ENCODE measurements at places on chromosomes 11 and 22.

- DNase-seq: no peak
Measured at GRCh38 chr11:113313601-113314000, 782 bp upstream of the TTC12 start.

- no peak for DNase-seq
Measured at GRCh38 chr11:56271092-56271491, 2.9 kb upstream of the OR5T1 start.

DNA sequence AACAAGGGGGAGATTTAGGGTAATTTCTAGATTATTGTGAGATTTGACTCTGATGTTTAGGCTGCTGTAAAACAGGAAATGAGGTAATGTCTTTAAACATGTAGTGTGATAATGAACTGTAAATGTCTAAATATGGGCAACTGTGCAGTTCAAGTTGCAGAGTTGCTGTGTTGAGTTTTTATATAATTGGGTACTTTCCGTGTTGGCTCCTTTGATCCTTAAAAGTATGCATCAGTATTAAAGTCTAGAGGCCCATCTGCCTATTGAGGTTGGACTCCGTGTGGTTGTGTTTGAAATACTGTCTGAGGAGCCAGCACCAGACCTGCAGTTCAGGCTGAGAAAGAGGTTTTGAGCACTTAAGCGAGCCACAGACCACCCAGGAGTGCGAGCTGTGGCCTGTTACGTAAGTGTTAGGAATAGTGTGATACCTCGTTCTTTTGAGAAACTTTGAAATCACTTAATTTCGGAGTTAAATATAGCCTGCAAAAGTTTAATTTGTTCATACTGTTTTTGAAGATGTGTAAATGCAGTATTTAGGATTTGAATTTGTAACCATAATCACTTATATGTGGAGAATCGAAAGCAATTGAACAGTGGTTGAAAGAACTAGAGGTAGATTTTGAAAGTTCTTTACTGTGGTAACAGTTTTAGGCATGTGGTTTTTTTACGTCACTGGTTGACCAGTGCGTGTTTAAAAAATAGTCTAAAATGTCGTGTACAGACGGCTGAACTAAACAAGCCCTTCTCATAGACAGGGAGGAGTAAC is 9.0 kb downstream of the FAM118A start:
- DNase-seq: no peak

- no peak for DNase-seq
Measured at GRCh38 chr11:2229713-2230297, 40.6 kb downstream of the ASCL2 start.

- DNase-seq: no peak
Measured at GRCh38 chr22:48297296-48297695, 1530.4 kb downstream of the BRD1 start.

DNA sequence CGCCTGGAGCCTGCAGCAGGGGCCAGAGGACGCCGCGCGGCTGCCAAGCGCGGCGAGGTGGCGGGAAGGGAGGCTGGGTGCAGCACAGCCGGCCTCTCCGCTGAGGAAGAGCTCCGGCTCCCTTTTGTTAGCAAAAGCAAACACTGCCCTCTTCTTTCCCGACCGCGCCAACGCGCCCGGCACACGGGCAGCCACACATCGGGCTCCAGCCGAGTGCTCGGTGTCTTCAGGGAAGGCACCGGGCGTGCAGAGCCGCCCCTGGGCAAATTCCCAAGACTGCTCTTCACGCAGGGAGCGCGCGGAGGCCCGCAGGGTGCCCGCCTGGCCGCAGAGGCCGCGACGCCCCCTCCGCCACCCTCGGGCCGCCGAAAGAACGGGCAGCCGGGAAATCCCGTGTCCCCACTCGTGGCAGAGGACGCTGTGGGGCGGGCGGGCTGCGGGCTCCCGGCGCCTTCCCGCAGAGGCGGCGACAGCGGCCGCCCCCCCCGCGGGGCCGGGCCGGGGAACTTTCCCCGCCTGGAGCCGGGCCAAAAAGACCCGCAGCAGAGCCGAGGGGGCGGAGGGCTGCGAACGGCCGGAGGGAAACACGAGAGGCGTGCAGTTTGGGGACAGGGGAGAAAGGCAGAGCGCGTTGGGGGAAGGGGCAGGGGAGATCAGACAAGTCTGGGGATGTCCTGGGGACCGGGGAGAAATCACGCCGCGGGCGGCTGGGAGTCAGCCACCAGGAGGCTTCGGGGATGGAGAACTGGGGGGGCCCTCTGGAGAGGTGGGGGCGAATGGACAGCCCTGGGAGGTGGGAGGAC is 931 bp downstream of the CADM1 start:
- no peak for DNase-seq

DNA sequence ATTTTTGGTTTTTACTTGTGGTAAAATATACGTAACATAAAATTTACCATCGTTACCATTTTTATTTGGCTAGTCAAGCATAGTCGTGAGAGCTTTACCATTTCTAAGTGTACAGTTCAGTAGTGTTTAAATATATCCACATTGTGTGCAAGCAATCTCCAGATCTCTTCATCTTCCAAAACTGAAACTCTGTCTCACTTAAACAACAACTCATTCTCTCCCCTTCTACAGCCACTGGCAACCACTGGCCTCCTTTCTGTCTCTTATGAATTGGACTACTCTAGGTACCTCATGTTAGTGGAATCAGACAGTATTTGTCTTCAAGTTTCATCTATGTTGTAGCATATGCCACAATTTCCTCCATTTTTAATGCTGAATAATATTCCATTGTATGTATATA is 37.4 kb downstream of the SMC1B start:
- DNase-seq: no peak

- no peak for DNase-seq
Measured at GRCh38 chr11:28514391-28514790, 406.2 kb downstream of the METTL15 start.

DNA sequence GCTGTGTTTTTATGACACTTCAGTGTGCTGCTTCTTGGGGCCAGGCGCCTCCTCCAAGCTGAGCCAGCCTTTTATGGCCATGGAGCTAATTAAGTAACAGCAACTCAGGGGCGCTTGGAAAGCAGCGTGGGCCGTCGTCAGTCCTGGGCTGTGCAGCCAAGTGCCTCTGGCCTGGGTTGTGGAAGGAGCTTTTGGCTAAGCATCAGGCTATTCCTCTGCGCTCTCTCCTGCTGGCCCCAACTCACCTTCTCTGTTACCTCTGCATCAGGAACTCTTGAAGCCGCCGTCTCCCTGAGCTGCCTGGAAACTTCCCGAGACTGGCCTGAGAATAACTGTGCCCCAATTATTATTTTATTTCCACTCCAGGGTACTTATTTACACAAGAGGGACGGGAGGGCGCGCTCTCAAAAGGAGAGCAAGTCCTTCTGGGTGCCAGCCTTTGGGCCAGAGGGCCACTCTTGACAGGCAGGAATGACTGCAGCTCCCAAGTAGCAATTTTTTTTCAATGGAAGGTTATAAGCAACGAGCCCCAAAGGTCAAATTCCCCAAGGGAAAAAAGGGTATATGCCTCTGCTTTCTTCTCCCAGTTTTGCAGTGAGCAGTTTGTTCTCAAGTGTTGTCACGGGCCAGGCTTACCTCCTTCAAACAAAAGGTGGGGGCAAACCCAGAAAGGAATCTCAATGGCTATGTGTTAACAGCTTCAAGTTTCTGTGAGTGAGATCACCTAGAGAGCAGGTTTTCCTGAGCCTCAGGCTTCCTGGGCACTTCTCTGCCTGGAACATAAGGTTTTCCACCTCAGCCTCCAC is 38.5 kb upstream of the NAV2 start:
- peak; percentile 41 for DNase-seq

- DNase-seq: no peak
Measured at GRCh38 chr11:10534316-10534715, 6.7 kb downstream of the RNF141 start.

GRCh38 chr11:29405305-29405704 is 611.5 kb downstream of the KCNA4 start:
- DNase-seq: no peak

GRCh38 chr11:11171285-11171684 is 181.8 kb downstream of the CSNK2A3 start:
- DNase-seq: no peak

GRCh38 chr22:45291931-45292290 is 7.2 kb downstream of the UPK3A start:
- DNase-seq: no peak

DNA sequence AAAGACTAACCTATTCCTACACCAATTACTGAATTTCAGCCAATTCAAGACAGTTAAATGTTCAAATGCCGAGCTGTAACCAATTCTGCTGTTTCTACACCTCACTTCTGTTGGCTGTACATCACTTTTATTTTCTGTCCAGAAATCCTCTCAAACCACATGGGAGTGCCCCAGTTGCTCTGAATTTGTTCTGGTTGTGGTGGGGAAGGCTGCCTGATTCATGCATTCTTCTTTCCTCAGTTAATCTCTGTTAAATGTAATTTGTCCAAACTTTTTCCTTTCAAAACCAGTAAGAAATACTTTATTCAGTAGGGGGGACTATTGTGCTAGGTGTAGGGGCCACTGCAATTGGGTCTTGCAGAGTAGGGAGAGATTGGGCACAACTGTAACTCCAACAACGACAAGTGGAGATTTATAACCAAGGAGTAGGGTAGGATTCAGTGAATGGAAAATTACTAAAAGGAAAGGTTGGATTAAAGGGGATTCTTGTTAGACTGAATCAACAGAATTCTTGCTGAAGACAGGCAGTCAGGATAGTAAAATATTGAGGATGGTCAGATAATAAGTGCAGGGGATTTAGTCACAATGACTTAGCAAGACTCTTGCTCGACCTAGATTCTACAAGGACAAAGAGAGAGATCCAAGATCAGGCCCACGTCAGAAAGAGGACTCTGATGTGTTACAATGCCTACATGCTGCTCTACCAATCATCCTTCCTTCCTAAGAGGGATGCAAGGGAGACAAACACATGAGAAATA is 593.5 kb upstream of the FAT3 start:
- DNase-seq: no peak

GRCh38 chr11:69567951-69568808 is 72.8 kb upstream of the CCND1 start:
- DNase-seq: no peak

- no peak for DNase-seq
Measured at GRCh38 chr11:77444261-77444660, 29.6 kb downstream of the PAK1 start.

DNA sequence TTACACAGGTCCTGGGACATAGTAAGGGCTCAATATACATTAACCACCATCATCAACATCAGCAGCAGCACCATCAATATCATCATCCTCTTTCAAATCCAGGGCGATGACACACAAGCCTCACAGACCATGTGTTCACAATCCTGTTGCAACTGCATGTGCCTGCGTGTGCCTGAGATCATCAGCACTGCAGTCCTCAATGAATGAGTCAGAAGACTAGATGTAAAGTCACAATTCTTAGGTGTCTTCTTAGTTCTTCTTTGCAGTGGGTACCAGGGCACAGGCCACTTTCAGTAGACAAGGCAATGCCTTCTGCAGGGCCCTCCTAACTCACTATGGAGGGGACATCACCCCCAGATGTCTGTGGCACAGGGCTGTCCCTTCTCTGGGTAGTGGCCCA is 111.1 kb downstream of the MYO18B start:
- DNase-seq: no peak

DNA sequence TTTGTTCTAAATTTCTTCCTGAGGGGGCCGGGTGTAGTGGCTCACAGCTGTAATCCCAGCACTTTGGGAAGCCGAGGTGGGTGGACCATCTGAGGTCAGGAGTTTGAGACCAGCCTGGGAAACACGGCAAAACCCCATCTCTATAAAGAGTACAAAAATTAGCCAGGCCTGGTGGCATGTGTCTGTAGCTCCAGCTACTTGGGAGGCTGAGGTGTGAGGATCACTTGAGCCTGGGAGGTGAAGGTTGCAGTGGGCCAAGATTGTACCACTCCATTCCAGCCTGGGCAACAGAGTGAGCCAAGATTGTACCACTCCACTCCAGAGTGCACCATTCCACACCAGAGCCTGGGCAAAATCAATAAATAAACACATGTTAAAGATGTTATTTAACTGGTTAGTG is 20.6 kb upstream of the TOP3B start:
- no peak for DNase-seq

DNA sequence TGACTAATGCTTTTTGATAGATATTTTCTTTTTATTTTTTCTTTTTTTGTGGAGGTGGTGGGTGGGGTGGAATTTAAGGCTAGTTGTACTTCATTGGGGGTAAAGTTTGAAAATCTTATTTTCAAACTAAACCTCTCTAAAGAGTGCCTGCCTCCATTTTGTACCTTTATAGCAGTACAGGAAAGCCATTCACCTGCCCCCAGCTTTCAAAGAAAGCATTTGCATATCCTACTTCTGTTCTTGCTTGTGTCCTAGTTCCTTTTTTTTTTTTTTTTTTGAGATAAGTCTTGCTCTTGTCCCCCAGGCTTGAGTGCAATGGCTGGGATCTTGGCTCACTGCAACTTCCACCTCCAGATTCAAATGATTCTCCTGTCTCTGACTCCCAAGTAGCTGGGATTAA is 766.2 kb upstream of the LRRC4C start:
- DNase-seq: no peak

DNA sequence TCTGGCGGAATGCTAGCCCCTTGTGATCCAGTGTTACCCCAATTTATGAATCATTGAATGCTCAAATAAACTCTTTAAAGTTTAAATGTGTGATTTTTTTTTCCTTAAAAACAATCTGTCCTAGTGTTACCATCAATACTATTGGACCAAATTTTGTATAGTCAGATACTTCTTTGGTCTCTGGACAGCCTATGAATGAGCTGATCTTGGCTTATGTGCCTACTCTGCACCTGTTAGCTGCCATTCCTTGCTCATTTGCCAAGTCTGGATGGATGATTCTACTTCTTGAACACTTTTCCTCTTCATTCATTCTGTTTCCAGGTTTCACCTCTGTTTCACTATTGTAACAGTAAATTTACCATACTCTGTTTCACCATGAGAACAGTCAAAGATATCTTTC is 226.5 kb upstream of the ZBED5 start:
- DNase-seq: no peak

GRCh38 chr11:113242767-113243397 is 71.5 kb upstream of the TTC12 start:
- peak; percentile 57 for DNase-seq

GRCh38 chr11:16000065-16000464 is 356.3 kb downstream of the SOX6 start:
- no peak for DNase-seq

- DNase-seq: no peak
Measured at GRCh38 chr11:129894278-129895125, 876 bp downstream of the NFRKB start.

DNA sequence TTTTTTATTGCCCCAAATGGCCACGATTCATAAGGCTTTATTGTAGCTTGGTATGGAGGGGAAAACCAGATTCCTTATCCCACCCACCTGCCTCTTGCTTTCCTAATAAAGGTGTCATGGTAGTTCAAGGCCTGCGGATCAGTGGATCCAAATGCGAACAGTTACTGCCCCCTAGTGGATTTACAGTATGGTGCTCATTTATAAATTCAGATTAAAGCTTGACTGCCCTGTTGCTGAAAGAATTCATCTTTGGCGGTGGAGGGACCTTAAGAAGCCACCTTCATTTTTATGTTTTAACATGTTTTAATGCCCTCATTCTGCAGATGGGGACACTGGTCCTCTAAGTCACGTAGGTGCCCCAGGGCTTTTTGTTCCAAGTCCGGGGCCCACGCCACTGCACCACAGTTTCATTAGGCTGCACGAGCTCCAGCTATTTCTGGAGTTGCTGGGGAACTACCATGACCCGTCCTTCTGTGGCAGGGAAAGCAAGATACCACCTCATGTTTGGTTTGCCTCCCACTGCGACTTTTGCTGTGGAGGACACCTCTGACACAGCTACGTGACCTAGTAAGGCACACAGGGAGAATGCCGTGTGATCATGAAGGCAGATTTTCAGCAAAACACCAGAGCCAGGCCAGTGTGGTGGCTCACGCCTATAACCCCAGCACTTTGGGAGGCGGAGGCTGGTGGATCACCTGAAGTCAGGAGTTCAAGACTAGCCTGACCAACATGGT is 15.6 kb upstream of the INCENP start:
- peak; percentile 65 for DNase-seq

All from muscle of arm (tissue), 14 donors.